ENCODE measurements at places on chromosomes 16 and 17.

DNA sequence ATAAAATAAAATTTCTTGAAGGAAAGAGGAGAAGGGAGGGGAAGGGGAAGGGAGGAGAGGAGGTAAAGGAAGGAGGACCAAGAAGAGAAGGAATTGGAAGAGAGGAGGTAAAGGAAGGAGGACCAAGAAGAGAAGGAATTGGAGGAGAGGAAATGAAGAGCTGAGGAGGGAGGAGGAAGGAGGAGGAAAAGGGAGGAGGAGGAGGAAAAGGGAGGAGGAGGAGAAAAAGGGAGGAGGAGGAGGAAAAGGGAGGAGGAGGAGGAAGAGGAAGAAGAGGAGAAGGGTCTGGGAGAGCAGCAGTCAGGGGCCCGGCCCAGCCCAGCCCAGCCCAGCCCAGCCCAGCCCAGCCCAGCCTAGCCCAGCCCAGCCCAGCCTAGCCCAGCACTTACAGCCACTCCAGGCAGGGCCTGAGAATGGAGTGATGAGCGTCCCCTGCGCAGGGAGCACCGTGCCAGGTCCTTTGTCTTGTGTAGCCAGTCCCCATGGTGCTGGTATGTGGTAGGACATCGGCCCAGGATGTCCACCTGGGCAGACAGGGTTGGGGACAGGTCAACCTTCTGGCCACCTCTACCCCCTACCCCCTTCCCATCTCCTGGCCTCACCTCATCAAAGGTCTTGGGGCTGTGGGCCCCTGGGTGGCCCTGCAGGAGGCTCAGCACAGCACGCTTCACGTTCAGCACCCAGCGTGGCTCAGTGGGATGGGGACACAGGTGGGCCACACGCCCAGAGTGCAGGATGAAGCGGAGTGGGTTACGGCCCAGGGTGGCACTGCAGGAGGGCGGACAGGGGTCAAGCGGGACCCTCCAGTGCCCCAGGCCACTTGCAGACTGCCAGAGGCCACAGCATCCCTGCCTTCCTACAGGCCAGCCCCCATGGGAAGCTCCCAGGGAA lies 70.9 kb downstream of the LITAF start:
- no peak for DNase-seq

DNA sequence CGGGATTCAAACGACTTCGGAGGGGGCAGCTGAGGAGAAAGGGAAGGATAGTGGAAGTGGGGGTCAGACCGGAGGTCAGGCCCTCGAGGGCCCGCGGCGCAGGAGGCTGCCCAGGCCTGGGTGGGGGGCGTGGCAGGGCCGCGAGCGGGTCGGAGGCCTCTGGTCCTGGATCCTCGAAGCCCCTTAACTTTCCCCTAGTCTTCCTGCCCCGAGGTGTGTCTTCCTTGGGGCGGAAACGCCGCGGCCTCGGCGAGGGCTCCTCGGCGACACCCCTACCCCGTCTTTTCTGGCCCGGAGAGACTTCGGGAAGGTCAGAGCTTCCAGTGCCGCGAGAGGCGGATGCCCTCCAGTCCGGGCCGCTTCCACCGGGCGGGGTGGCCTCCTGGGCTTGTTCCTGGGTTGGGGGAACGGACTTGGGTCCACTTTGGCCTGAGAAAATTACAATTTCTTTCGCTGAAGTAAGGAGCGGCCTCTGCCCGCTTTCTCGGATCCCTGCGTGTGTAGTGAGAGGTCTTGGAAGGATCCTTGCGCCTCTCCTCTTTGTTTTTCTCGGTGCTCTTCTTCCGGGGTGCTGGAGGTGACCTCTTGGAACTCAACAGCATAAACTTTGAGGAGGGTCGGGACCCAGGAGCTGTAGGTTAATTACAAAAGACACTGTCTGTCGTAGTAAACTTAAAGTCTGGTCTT lies 491 bp downstream of the IST1 start:
- DNase-seq: no peak

- no peak for DNase-seq
Measured at GRCh38 chr16:75371171-75371570, 62.1 kb downstream of the CFDP1 start.

GRCh38 chr17:82959242-82959930 lies 119.6 kb upstream of the ZNF750 start:
- DNase-seq: no peak

GRCh38 chr17:77696721-77697460 lies 261.6 kb upstream of the TNRC6C start:
- no peak for DNase-seq

GRCh38 chr17:57274162-57274561 lies 17.8 kb downstream of the MSI2 start:
- DNase-seq: no peak

- no peak for DNase-seq
Measured at GRCh38 chr16:49351096-49351487, 22.5 kb upstream of the C16orf78 start.

DNA sequence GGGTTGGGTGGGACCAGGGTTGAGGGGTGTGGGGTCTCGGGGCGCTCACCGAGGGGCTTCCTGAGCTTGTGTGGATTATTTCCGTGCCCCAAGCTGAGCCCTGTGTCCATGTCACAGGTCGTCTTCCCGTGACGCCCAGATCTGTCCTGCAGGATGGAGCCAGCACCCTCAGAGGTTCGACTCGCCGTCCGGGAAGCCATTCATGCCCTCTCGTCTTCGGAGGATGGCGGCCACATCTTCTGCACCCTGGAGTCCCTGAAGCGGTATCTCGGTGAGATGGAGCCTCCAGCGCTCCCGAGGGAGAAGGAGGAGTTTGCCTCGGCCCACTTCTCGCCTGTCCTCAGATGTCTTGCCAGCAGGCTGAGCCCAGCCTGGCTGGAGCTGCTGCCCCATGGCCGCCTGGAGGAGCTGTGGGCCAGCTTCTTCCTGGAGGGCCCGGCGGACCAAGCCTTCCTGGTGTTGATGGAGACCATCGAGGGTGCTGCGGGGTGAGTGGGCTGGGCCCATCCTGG lies 1.0 kb downstream of the TELO2 start:
- DNase-seq: no peak

DNA sequence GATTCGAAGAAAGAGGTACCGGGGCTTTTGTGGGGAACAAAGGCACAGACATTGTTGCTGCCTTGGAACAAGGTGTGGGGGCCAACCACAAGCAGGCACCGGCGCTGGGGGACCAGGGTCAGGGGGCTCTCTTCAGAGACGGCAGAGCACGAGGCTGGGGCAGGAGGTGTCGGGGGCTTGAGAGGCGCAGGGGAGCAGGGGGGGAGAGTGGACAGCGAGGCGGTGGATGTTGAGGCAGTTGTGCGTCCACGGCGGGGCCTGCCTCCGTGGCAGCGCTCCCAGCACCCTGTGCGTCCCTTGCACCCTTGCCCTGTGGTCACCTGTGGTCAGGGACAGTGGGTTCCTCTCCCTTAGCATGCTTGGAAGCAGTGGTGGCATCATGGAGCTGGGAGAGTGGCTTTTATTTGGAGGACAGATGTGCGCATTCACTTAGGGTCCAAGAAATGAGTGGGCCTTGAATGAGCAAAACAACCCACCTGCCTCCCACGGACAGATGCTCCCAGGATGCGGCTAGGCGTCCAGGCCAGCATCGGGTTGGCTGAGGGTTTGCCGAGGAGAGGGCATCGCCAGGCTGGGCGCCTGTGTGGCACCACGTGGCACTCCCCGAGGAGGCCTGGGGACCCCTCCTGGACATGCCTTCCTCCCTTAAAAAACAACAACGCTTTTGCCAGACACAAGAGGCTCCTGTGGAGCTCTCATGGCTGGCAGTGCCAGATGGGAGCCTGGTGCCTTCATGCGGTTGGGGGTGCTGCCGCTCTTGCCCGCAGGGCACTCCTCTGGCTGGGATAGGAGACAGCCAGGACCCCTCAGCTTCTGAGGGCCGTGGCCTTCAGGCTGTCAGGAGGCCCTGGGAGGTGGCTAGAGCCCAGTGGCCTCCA lies 113.0 kb downstream of the BANP start:
- DNase-seq: no peak

DNA sequence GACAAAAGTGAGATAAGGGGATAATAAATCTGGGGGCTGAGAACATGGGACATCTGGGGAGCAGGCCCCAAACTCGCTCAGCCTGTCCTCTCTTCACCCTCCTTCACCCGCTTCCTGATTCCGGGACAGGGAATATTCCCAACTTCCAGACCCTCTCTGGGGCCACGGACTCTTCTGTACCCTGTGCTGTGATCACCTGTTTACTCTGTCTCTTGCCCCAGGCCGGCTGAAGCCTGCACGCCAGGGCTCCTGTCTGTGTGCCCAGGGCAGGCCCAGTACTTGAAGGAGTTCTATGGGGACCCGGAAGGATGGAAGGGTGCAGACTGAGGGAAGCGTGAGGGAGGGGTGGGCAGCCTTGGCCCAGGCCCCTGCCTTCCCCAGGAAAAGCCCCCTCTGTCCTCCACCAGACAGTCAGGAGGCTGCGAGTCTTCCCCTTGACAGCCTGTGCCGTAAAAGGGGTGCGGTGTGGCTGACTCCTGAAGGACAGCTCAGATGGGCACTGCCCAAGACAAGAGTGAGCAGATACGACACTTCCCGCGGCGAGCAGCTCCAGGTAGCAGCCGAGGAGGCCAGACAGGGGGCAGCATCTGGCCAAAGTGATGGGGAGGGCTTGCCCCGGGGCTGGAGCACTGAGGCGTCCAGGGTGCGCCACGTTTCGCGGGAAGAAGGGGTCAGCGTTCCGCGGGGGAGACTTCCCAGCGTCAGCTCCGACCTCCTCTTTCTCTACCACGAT lies 1.0 kb upstream of the CCNF start:
- no peak for DNase-seq

GRCh38 chr17:11589716-11590115 lies 8.6 kb upstream of the DNAH9 start:
- DNase-seq: no peak

DNA sequence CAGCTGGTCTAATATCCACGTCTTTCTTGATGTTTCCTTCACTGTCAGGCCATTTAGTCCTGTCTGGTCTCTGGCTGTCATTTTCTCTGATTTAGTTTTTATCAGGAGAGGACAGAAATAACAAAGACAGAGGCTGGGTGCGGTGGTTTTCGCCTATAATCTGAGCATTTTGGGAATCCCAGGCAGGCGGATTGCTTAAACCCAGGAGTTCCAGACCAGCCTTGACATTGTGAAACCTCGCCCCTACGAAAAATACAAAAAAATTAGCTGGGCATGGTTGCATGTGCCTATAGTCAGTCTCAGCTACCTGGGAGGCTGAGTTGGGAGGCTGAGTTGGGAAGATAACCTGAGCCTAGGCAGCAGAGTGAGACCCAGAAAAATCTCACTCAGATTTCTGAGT lies 7.1 kb downstream of the SRCAP start:
- no peak for DNase-seq

Data from stimulated activated CD8-positive, alpha-beta memory T cell treated with anti-CD3 and anti-CD28 coated beads, Interleukin-15, amount 100 ng/mL, for 48 hours (primary cell).